ENCODE measurements at places on chromosomes 1 and 21. TPM values are rescaled to one million over a fixed set of nuclear protein-coding genes. Genes with fewer than 3 reads are reported as not detected.

DNA sequence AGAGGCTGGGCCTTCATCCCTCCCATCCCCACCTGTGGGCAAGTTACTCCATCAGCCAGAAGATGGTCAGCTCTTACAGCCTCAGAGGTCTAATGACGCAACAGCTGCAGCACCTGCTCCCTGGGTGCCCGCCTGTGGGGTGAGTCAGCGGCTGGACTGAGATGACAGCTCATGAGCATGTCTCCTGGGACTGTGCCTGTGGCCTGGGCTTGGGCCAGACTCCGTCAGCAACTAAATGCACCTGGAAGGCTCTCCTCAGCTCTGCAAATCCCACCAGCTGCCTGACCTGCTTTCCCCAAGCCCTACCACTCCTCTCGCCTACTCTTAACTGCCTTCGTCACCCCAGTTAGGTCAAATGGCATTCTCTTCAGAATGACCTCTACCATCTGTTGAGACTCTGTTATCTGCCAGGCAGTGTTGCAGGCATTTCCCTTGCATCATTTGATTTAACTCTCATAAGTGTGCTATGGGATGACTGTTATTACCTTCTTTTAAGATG is 47.7 kb downstream of the ETS2 start:
- DNase-seq, result no peak

DNA sequence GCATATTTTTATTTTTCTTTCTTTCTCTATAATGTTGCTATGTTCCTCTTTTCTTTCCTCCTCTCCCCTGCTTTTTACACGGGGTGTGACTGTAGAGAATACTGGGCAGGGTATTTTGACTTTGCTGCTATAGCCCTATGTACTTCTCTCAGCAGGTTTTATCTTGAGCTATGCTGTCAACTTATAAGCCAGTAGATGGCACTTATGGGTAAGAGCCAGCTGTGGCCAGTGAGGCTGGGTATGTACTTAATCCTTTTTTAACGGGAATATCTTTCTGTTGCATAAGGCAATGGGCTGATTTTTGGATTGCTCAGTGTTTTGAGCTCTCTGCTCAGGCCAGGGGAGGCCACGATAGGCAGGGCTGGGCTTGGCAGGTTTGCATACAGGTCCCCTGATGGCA is 99.0 kb downstream of the KCNK2 start:
- no peak for DNase-seq

GRCh38 chr1:228178737-228179684 is 13.4 kb downstream of the IBA57 start:
- no peak for DNase-seq

Gene TCEA3
- 73.6 TPM for total RNA-seq

GRCh38 chr1:234628089-234628488 is 18.1 kb upstream of the IRF2BP2 start:
- no peak for DNase-seq
